ENCODE measurements at places on chromosomes 7 and 10. TPM values are rescaled to one million over a fixed set of nuclear protein-coding genes. Genes with fewer than 3 reads are reported as not detected.

GRCh38 chr10:77391605-77392235 lies 245.9 kb downstream of the KCNMA1 start:
- H3K27me3 ChIP-seq: no peaks in the 10 kb centered on the region
- peak; percentile 42 for DNase-seq
- no peak overlapping the region for H3K4me3 ChIP-seq
- H3K36me3 ChIP-seq: no peaks in the 10 kb centered on the region
- no peaks in the 10 kb centered on the region for H3K4me1 ChIP-seq
- no peak overlapping the region for H3K27ac ChIP-seq

GRCh38 chr10:88687853-88688467 lies 18.1 kb upstream of the LIPK start:
- H3K4me3 ChIP-seq: no peak overlapping the region
- no peak overlapping the region for H3K27ac ChIP-seq
- H3K4me1 ChIP-seq: no peaks in the 10 kb centered on the region

DNA sequence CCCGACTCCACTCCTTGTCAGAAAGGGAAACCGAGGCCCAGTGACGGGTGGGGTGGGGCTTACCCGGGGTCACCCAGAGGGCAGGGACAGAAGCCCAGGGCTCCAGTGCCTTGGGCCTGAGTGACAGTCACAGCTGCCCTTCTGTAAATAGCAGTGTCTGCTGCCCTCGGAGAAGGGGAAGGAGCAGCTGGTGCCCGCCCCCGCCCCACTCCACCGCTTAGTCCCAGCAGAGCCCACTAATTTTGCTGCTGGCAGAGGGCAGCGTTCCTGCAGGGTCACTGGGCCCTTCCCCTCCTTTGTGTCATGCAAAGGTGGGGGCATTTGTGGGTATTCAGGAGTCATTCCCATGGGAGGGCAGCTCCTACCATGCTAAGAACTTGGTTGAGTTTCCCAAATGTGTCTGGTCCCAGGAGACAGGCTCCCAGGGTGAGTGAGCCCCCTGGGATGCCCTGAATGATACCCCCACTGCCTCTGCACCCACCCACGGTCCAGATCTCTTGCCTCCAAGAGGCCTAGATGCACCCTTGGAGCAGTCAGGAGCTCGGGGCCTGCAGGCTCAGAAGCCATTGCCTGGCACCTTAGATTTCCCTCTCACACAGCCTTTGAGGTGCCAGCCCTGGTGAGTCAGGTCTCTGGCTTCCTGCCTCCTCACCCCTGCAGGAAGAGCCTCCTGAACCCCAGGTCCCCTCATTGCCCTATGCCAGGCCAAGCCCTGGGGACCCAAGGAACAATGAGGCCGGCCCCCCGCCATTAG lies 17.2 kb downstream of the SH2B2 start:
- peak overlapping the region; percentile 95 for H3K27ac ChIP-seq
- no peaks in the 10 kb centered on the region for H3K27me3 ChIP-seq
- H3K4me3 ChIP-seq: no peak overlapping the region
- no peak for DNase-seq
- H3K36me3 ChIP-seq: peaks cover 43% of the 10 kb centered on the region

DNA sequence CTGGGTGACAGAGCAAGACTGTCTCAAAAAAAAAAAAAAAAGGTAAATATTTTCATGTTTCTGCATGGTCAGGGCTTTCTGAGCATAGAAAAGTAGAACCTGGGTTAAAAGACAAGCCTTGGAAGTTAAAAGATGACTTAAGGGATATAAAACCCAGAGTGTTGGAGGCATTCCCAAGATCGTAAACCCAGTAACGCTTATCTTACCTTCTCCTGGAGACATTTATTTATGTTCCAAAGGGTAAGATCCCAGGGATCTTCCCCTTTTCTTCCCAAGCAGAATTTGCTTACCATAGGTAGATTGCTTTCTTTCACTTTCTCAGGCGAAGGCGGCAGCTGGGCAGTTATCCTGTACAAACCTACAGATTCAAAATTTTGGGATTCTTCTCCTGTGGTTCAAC lies 22.2 kb downstream of the SUGCT start:
- H3K27ac ChIP-seq: no peak overlapping the region
- H3K4me1 ChIP-seq: no peaks in the 10 kb centered on the region
- H3K4me3 ChIP-seq: no peak overlapping the region
- H3K36me3 ChIP-seq: no peaks in the 10 kb centered on the region
- H3K27me3 ChIP-seq: no peaks in the 10 kb centered on the region

Gene RAMP3
- total RNA-seq: not detected
